ENCODE measurements at places on chromosomes 7 and 10.

- DNase-seq: no peak
Measured at GRCh38 chr7:43485580-43485979, 97.3 kb upstream of the STK17A start.

- DNase-seq: no peak
Measured at GRCh38 chr7:11009631-11010030, 36.0 kb downstream of the PHF14 start.

DNA sequence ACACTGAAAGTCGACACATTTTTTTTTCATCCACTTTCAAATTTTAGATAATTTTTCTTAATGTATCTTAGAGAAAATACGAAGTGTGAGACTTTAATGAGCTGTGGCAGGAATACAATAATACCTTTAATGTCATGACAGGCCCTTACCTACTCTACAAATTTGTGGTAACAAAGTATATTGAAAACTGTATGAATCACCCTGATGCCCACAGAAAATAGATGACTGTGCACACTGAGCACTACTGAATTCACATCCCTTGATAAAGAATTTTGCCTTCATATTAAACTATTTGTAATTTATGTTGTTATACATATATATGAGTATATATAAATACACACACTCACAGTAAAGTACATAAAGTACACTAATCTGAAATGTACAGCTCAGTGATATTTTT is 51.7 kb downstream of the AKR1D1 start:
- DNase-seq: no peak

- DNase-seq: no peak
Measured at GRCh38 chr7:4837803-4838625, 23.8 kb downstream of the PAPOLB start.

DNA sequence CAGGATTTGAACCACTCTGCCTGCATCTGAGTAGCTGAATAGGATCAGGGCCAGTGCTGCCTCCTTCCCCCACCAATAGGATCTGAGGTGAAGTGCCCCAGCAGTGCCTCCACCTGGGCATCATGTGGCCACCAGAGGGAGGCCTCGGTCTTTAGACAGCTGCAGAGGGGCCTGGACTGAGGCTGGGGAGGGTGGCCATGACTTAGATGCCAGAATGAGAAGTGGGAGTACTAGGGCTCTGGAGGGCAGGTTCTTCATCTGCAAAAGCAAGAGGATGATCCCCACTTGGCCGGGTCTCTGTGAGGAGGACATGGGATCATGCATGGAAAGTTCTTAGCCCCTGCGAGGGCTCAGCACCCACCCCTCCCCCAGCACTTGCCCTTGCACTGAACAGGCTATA is 56.9 kb downstream of the NEUROG3 start:
- no peak for DNase-seq

GRCh38 chr10:7696545-7696944 is 6.6 kb upstream of the ITIH2 start:
- no peak for DNase-seq

GRCh38 chr10:95330966-95331453 is 40.2 kb upstream of the PDLIM1 start:
- no peak for DNase-seq

GRCh38 chr10:10584161-10584560 is 433.5 kb upstream of the CELF2 start:
- no peak for DNase-seq

- no peak for DNase-seq
Measured at GRCh38 chr10:95445223-95445836, 115.8 kb downstream of the SORBS1 start.

GRCh38 chr7:55508221-55509011 is 63.9 kb downstream of the VOPP1 start:
- DNase-seq: peak; percentile 69

- DNase-seq: no peak
Measured at GRCh38 chr7:154777908-154778307, 225.0 kb downstream of the PAXIP1 start.

GRCh38 chr10:60644436-60645130 is 133.7 kb upstream of the CDK1 start:
- no peak for DNase-seq

GRCh38 chr7:57245206-57245605 is 113.0 kb upstream of the ZNF479 start:
- no peak for DNase-seq

DNA sequence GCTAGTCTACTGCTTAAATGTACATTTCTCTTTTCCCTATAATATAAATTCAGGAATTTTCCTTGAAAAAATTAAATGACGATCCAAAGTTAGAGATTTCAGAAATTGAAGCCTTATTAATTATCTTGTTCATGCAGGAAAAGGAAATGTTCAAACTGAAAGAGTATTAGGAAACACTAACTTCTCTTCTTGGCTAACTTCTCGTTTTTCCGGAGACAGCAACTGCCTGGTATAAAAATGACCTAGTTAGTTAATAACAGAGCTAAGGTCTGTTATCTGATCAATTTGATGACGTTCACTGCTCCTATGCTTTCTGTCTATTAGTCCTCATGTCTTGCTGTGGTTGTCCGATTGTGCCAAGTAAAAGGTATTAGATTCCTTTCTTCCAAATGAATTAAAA is 212.5 kb downstream of the DGKB start:
- peak; percentile 65 for DNase-seq

GRCh38 chr10:78203915-78204818 is 170.5 kb downstream of the RPS24 start:
- peak; percentile 54 for DNase-seq
